IPS DF 19.7 (cell line): ENCODE measurements at places on chromosomes 3 and 15.

GRCh38 chr15:60299452-60300047 lies 98.2 kb downstream of the ANXA2 start:
- DNase-seq: no peak

- no peak for DNase-seq
Measured at GRCh38 chr3:16600780-16601536, 4.3 kb downstream of the DAZL start.

DNA sequence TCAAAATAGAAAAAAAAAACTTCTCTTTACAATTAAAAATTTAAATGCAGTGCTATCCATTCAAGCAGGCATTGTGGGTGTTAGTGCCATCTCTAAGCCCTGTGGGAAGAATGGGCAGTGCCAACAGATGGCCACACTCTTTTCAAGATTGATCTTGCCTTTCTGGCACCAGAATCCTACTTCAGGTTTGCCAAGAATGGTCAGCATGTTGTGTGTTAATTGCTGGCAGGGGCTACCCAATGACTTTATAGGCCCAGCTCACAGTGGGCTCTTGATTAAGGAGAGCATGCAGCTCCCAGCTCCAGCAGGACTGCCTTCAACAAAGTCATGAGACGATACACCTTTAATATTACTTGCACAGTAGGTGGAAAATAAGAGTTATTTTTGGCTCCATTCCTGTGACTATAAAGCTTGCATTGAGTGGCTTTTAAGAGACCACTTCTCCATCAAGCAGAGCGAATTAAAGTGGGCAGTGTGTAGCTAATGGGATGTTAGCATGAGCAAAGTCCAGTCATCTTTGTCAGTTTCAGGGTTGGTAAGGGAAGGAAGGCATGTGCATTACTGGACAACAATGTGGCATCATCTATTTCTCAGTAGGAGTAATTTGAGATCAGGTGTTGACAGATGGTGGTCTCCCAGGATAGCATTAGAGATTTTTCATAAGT lies 476.8 kb downstream of the C3orf38 start:
- DNase-seq: no peak

DNA sequence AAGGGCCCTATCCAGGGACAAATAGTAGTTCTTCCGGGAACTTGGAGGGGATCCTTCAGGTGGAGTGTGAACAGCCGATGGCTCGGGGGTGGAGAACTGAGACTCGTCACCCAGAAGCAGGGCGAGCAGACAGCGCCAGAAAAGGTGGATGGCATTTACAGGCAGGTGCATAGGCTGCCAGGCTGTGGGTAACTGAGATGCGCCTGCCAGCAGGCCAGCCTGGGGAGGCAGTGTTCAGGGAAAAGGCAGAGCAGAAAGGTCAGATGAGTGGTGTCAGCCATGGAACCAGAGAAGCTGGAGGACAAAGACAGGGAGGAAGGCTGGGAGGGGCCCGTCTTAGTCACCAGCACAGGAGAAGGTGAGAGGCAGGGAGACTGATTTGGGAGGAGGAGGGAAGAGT lies 53.0 kb upstream of the SEC22A start:
- no peak for DNase-seq

DNA sequence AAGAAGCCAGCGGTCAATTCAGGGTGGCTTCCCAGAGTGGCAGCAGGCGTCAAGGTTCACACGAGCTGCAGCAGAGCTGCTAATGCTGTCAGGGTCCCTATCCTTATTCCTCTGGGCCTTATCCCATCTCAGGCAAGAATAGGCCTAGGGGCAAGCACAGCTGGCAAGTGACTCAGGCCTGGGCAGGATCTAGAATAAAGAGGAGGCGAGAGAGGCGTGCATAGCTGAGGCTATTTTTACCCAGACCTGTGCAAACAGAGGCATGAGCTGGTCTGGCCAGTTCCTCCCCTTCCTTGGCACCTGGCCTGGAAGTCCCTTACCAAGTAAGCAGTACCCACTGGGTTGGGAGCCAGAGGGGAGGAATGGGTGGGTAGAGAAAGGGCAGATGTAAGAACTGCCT lies 12.2 kb upstream of the VIPR1 start:
- DNase-seq: no peak

GRCh38 chr3:61666615-61667330 lies 105.4 kb downstream of the PTPRG start:
- DNase-seq: no peak

DNA sequence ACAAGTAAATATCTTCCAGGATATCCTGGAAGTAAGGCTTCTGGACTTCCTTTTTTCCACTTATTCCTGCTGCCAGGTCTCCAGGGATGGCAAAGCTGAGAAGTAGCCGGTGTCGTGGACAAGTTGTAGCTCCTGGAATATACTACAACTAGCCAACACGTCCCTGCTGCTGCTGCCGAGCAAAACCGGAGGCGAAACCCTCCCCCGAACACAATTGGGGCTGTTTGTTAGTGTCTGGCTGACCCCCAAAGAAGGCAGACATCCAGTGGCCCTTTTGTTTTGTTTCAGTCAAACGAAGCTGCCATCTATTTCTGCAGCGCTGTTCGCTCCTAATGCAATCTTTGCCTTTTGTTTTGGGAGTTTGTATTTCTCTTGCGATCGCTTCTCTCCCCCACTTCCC lies 45.3 kb upstream of the EIF5A2 start:
- DNase-seq: no peak

DNA sequence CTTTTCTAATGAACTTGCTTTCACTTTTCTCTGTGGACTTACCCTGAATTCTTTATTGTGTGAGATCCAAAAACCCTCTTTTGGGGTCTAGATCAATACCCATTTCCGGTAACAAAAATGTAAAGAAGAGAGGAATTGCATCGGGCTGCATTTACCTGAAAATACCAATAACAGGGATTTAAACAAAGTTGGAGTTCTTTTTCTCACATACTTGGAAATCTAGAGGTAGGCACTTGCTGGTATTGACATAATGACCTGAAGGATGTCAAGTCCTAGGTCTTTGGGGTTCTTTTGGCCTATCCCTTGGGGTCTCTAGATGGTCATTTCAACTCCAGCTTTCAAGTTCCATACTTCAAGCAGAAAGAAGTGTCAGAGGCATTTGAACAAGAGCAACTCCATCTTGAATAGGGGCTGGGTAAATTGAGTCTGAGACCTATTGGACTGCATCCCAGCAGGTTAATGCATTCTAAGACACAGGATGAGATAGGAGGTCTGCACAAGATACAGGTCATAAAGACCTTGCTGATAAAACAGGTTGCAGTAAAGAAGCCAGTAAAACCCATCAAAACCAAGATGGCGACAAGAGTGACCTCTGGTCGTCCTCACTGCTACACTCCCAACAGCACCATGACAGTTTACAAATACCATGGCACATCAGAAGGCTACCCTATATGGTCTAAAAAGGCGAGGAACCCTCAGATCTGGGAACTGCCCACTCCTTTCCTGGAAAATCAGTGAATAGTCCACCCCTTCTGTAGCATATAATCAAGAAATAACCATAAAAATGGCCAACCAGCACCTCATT lies 50.8 kb upstream of the ZNF280D start:
- DNase-seq: no peak

DNA sequence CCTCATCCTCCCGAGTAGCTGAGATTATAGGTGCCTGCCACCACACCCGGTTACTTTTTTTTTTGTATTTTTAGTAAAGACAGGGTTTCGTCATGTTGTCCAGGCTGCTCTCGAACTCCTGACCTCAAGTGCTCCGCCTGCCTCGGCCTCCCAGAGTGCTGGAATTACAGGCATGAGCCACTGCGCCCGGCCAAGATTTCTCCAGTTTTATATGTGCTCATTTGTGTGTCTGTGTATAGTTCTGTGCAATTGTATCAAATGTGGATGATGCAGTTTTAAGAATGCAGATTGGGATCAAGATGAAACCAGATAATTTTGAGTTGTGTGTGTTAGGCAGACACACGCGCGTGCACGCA lies 68.3 kb downstream of the SLCO3A1 start:
- DNase-seq: no peak

DNA sequence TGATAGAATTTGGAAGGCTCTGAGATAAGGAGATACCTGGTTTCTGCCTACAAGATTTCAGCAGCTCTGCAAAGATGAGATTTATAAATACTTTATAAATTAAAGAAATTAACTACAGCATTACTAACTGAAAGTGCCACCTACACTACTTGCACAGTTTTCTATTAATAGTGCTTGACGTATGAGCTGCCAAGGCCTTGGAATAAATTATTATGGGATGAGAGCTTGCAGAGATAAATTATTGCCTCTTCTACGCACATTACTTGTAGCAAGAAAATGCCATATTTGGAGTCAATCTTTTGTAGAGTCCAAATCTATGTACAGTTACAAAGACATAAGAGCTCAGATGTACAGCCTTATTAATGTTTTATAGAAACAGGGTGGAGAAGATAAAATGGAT lies 89.1 kb downstream of the BCHE start:
- no peak for DNase-seq

DNA sequence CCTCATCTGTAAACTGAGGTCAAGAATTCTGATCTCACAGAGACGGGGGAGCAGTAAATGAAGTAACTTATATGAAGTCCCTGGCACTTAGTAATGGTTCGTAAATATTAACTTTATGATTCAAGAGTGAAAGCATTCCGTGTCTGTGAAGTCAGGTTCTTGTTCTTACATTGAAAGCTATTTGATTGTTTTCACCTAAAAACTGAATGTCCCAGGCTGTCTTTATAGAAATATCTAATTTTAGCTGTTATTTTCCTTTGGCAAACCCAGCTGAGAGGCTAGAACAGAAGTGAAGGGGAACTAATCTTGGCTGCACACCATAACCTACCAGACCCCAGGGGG lies 84.5 kb downstream of the CHSY1 start:
- DNase-seq: no peak

DNA sequence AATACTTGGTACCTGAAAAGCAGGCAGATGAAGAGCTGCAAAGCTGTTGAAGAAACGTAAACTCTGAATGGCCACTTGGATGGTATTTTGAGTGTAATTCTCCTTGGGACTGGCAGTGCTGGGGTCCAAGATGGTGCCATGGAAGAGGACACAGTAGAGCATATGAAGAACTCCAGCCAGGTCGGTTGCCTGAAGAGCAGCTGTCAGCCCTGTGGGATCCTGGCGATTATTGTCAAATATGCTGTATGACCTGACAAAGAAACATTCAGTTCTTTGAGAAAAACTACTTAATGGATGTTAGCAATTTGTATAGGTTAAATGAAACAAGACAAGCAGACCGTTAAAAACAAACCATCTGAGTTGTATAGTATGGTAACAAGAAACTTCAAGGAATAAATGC lies 44.8 kb downstream of the ISL2 start:
- no peak for DNase-seq

DNA sequence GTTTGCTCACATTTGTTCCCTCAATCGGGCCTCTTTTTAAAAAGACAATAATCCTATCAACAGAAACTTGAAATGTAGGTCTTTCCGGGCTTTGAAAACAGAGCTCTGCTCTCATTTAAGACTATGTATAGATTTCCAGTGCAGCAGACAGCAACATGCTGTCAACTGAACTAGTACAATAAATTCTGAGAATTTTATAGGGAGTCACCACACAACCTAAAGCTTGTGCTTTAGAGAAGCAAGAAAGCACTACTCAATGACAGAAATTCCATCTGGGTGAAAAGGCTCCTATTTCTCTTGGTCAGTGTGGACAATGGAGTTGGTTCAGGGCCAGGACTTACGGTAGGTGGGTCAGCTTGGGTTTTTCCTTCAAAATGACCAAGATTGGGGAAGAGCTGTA lies 583.5 kb downstream of the ROBO1 start:
- no peak for DNase-seq

GRCh38 chr3:173098959-173099358 lies 42.1 kb downstream of the SPATA16 start:
- DNase-seq: no peak

DNA sequence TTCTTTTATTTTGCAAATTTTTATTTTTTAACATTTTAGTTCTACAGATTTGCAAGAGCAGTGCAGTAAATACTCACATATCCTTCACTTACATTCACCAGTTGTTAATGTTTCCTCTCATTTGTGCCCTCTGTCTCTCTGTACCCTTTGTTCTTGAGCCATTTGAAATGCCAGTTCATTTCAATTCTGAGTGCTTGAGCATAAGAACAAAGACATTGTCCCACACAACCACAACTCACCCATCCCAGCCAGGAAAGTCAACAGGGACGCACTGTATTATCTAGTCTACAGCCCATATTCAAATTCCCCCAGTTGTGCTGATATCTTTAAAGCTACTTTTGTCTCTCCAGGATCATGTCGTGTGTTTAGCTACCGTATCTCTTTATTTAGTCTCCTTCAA lies 141.4 kb upstream of the SLC6A11 start:
- DNase-seq: no peak

DNA sequence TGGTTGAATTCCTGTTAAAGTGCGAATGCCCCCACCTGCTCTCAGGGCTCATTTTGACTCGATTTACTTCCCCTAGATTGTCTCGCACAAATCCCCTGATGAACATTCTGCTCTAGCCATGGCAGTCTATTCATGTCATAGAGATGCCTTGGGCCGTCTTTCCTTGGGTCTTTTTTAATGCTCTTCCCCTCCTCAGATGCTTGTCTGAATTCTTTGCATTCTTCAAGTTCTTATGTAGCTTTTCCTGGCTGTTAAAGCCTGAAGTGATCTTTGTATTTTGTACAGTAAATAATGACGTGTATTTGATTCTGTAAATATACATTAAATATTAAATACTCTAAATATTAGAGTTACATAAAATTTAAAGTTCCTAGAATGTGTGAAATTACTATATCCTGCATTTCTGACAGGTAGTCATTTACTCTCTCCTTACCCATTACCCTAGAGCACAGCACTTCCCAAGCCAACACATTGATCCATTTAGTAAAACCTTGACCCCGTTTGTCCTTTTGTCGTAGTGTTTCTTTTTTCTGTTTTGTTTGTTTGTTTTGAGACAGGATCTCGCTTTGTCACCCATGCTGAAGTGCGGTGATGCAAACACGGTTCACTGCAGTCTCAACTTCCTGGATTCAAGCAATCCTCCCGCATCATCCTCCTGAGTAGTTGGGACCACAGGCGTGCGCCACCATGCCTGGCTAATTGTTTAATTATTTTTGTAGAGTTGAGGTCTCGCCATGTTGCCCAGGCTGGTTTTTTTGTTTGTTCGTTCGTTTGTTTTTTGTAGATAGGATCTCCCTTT lies 47.9 kb downstream of the YEATS2 start:
- peak; percentile 23 for DNase-seq

DNA sequence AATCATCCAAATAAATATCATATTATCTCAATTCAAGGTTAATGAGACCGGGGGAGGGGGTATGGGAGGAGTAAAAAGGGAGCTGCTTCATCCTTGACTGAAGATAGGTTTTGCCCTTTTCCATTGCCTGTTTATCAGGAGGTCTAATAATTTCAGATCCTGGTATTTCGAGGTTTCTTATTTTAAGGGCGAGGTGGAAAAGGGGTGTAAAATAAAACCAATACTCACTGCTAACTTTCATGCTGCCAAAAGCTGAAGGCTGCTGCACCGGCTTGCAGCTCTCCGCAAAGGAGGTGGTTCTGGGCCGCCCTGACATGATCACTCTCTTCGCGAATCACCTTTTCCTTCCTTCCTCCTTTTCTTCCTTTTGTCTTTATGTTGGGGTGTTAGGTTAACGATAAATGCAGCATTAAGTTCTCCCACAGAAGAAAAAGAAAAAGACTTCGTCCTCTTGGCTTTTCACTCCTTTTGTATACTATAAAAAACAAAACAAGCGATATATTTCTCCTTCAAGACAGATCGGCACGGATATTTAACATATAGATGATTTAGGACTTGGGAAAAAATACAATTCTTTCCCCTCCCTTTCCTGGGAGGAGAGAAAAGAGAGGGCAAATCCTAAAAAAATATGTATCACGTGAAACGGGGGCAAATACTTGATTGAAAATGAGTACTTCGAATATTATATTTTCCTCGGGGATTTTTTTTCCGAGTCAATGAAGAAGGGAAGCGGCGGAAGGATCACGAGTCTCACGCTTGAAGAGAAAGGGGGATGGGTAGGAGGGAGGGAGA lies 932 bp downstream of the GSK3B start:
- DNase-seq: peak; percentile 60
